Stimulated activated CD4-positive, alpha-beta T cell treated with anti-CD3 and anti-CD28 coated beads, TNF-alpha, amount 100 ng/mL, for 4 hours (primary cell): ENCODE measurements at places on chromosomes 6 and 20.

DNA sequence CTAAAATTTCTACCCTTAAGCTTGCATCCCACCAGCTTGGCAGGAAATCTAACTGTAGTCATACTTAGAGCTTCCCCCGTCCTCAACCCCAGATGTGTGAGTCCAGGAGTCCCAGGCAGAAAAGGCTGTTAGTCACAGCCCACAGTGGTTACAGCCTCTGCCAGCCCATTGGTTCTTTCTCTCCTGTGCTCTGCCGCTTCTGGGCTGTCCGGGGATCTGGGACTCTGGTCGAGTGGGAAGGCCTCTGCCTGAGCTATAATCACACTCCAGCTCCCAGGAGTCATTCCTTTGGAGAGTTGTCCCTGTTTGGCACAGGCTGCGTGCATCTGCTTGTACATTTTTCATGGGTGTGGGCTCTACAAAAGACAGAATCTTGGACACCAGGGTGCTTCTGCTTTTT, 45.6 kb upstream of the FYN start:
- DNase-seq, result no peak

DNA sequence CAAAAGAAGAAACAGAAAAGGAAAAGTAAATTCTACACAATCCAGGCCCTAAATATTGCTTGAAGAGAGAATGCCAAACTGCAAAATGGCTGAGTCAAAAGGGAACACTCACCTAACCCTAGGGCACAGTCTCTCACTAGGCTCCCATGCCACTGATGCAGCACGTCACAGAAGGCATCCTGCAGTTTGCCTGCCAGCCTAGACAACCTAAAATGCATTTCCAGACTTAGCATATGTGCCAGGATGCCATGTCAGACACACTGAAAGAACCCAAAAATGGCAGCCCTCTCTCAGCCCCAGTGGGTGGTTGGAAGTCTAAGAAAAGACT, 10.6 kb upstream of the SIRPD start:
- no peak for DNase-seq

DNA sequence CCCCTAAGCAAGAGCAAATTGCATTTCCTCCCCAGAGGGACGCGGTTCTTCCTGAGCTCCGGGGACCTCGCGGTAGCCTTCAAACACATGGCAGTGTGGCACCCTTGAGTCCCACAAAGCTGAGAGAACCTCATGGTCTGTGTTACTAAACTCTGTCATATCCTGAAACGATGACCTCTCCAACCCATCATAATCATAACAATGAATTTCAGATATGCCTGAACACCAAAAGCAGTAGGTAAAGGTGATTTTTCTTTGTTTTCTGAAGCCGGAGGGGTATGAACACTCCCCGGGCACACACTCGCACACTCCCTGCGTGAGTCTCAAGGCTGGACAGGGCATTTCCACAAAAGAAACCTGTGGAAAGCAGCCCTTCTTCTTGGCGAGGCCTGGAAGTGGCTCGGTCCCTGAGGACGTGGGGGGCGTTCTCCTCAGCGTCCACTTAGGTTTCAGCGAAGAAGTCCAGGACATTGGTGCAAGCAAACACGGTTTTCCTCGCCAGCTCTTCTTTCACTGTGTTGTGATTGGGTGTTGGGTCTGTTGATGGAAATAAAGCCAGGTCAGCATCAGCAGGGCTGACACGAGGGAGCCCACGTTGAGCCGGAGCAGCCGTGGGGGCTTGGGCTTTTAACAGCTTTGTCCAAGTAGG, 183.4 kb downstream of the ERMARD start:
- no peak for DNase-seq

DNA sequence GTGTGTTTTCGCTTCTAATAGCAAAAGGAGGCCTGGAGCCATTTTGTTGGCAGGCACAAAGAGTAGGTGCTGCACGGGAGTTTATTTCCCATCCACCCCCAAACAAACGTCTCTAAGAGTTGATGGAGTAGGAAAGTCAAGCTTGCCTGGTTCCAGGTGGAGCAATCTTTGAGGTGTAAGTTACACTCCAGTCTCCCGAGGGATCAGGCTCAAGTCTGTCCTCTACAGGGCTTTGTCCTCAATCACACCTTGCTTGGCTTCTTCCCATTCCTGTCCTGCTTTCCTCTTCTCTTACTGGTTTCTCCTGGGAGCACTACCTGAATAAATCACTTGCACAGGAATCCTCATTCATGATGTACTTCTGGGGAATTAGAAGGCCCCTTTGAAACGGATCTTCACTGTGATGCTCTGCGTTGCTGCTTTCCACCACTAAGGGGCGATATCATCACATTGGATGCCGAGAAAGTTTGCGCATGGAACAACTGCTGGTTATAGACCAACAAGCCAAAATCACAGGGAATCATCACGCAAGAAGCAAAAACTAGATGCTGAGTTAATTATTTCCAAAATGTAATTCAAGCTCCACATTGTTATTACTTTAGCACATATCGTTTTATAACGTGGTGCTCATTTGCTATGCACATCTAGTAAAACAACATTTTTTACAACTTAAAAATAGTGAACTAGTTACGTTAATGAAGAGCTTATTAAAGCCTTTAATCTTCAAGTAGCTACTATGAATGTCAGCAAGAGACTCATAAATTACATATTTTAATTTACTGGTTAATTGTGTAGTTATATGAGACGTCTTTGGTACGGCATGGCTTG, 156.8 kb downstream of the DNAH8 start:
- DNase-seq, result peak; percentile 10

DNA sequence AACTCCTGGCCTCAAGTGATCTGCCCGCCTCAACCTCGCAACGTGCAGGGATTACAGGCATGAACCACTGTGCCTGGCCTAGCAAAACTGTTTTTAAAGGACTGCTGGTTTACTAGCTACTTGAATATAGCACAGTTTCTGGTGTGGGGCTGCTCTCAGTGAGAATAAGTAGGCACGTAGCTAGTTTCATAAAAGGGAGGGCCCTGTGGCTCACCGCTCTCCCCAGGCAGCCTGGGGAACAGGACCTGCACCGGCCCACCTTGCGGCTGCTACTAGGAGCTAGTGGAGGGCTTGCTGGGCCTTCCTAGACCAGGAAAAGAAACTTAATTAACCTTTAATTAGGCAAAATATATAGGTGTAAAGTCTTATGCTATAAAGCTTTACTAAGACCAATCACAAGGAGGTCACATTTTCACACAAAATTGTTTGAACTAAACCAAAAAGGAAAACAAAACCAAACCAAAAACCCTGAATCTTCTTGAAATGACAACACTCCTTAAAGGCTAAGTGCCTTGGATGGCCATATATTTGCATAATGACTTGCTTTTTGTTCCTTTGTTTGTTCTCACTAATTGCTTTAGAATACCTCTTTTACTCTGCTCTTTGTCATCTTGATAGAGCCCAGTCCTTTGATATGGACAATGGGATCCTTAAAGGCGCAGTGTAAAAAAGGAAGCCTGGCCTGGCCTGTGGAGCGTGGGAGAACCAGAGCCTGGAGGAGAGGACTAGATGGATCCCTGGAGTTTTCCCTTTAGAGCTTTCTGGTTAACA, 69.5 kb upstream of the SAMD5 start:
- no peak for DNase-seq

GRCh38 chr6:31831350-31832215, 4.0 kb downstream of the HSPA1B start:
- DNase-seq, result no peak

GRCh38 chr6:33419580-33420490, at the start of gene SYNGAP1:
SYNGAP1 (plus strand) TSS chr6:33420065; CDS start chr6:33420265, 200 bp downstream.
- no peak for DNase-seq

DNA sequence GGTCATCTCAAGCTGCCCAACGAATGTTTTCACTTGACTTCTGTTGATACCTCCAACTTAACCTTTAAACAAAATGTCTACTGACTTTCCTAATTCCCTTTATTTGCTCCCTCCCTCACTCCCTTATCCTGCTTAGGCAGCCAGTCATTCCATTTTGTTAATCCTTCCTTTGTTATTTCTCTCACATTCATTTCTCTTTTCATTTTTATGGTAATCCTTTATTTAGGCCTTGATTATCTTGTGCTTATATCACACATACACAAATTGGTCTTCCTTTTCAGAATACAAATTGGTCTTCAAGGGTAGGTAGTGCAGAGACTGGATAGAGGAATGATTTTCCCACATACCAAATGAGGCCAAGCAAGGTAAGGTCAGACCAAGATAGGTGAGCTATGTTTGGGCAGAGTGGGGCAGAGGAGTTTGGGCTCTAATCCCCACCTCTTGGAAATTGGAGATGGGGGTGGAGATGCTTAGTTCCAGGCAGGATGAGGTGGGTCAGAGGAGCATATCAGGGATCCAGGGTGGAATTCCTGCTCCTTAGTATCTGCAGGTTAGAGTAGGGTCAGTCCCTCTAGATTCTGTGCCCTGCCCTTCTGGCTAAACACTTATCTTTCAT, 2.0 kb upstream of the SPACA1 start:
- DNase-seq, result no peak

- no peak for DNase-seq
Observed at GRCh38 chr6:47650553-47651432, 47.6 kb upstream of the ADGRF4 start.

DNA sequence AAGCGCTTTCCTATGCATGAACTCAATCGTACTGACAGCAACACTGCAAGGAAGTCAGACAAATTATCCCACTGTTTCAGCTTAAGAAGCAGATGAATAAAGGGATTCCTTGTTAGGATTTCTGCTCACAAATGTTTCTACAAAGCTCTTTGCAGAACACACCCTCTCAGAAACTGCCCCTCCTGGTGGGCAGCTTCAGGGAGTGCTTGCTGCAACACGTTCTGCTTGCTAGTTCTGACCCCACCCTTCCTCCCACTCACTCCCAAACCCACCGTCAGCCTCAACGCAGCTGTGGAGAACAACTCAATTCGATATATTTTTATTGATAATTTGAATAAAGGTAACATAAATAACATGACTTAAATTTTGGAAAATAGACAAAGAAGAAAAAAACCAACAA, 250.8 kb upstream of the PRDM1 start:
- DNase-seq, result no peak

DNA sequence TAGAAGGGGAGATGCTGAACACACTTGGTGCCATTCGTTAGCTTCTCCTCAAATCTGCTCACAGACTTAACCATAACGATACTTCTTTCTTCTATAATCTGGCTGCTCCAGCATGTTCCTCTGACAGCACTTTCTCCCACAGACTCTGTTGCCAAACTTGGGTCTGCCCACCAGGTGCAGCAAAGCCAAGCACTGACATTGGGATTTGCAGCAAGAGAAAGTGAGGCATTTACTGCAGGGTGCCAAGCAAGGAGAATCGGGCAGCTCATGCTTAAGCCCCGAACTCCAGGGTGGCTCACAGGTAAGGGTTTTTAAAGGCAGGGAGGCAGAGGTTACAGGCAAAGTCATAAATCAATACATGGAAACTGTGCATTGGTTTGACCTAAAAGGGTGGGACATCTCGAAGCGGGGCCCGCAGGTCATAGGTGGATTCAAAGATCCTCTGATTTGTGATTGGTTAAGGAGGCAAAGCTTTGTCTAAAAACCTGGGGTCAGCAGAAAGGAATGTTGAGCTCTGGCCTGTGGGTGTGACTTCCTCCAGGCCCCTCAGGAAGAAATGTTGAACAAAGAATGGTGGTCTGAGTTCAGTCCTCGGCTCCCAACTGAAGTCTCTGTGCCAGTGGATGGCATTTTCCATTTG, 25.1 kb upstream of the PNPLA1 start:
- DNase-seq, result no peak

GRCh38 chr6:118881440-118882313, 12.3 kb upstream of the ASF1A start:
- no peak for DNase-seq

DNA sequence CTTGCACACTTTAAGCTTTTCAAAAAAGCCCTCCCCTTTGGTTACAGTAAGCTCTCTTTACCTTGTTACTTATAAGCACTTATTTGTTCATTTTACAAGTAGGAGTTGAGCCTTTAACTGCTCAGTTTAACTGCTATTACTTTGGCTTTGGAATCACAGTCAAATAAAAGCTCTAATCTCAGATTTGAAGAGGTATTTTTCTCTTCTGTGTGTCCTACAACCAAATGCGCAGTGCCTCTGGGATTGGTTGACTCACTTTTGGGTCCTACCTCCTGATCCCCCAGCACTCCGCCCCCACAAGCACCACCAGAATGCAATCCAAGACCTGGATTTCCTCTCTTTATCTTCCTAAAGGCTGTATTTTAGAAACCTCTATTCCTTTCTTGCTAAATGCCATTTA, 2.5 kb downstream of the NCOA7 start:
- DNase-seq, result no peak

DNA sequence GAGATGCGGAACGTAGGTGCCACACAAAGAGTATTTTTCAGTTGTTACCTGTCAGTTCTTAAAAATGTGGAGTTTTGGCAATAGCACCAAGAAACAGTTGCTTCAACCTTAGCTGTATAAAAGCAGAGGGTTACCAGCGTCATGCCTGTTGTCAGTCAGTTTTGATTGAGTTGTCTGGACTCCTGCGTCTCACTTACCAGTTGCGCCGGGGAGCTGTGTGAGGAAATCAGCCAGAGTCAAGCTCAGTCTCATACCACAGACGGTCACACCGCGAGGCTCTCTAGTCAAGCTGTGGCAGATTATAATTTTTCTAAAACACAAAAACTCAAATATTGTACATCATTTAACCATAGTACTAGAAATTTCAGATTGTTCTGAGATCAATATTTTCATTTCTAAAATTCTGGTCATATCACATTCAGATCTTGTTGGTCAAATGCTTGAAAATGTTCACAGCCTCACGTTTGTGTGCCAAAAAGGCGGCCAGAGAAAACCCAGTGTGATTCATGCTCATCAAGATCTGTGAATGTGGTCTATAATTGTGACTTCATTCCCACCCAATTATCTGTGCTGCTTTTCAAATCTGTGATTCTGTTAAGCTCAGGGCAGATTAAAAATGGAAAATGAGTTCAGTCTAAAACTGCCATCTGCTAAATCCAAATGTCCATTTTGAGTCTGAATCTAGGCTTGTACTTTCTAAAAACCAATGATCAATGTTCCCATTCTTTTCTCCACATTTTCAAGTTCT, 37.5 kb downstream of the SASH1 start:
- DNase-seq, result no peak

DNA sequence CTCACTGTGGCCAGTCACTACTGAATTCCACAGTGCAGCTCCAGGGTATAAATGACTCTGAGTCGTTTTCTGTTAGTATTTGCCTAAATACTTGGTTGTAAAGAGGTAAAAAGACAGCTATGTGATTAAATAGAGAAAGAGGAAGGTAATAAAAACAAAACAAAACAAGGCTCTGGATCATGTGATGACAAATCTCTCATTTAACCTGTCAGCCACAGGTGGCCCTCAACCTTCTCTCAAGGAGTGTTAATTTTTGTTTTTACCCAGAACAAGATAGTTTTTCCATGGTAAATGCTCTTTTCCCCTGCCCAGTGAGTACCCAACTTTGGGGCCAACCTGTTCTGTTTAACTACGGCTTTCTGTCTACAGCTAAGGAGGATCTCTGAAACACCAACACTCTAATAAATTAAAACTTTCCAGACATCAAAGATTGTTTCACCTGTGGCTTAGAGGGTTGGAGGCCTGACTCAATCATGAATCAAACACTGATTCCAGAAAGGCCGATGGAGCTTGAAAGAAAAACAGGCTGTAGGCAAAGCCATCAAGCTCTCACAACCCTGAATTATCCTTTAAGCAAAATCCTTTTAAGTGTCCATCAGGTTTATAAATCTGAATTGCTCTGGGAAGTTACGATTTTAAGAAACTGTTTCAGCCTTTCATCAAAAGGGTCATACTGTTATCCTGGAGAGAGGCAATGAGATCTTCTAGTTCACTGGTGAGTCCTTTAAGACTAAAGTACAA, 81.5 kb upstream of the BCLAF1 start:
- no peak for DNase-seq
